ENCODE measurements at places on chromosomes 7 and 10. TPM values are rescaled to one million over a fixed set of nuclear protein-coding genes. Genes with fewer than 3 reads are reported as not detected.

DNA sequence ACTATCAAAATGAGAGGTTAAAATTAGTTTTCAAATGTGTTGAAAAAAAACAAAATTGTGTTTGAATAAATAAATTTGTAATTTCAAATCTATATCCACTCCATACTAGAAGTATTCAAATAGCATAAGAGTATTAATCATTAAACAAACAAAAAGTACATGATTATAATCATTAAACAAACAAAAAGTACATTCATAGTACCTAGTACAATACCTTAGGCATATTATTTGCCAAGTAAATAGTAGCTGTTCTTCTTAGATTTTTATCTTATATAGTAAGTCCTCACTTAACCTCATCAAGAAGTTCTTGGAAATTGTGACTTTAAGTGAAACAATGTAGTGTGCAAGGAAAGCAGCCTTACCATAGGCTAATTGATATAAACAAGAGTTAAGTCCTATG, 349.3 kb upstream of the VWC2 start:
- no peak for DNase-seq

DNA sequence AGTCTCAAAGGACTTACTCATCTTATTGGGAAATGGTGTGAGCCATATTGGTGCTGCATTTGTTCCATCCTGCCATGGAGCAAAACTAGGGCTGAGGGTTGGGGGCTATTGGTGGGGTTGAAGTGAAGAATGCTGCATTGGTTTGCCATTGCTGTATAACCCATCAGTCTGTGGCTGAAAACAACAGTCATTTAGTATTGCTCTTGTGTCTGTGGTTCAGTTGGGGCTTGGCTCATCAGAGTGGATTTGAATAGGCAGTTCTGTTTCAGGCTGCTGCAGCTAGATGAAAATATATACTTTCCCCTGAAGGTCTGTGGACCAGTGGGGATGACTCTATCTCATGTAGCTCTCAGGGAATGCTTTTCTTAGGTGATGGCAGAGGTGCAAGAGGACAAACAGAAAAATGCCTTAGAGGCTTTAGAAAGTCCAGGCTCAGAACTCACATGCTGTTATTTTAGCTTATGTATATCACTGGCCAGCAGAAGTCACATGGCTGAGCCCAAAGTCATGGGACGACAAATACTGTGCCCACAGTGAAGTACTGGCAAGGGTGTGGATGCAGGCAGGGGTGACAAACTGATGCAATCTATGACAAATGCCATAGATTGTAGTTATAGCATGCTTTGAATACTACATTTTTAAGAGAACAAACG, 15.2 kb upstream of the EXOC6 start:
- DNase-seq: no peak

Gene ANKRD61
- under 0.01 TPM for total RNA-seq

DNA sequence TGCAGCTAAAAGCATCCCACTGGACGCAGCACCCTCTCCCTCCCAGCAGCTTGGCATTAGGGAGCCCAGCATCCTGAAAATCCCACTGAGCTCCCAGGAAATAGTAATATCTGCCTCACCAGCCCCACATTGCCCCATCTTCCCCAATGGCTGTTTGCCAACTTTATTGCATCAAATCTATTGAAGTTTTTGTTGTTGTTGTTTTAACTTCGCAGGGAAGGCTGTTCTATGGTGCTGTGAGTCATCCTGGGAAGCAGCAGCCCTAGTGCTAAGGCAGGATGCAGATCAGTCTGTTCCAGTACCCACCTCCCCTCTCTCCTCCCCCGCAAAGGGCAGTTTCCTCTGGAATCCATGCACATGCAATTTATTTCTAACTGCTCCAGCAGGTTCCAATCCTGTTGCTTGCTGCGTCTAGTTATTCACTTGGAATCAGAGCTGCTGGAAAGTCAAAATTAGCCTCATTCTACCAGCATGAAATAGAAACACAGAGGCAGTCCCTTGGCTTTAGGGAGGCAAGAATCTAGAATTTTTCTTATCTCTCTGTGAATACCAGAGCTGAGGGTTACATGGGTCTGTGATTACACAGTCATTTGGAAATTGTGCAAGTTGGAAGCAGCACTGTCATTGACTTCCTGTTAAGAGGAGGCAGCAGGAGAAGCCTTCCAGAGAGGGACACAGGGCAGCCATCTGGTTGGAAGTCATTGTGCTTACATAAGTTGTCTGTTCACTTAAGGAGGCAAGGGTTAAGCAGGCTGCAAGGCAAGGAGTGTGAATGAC, 115.9 kb upstream of the CACUL1 start:
- DNase-seq: peak; percentile 39

DNA sequence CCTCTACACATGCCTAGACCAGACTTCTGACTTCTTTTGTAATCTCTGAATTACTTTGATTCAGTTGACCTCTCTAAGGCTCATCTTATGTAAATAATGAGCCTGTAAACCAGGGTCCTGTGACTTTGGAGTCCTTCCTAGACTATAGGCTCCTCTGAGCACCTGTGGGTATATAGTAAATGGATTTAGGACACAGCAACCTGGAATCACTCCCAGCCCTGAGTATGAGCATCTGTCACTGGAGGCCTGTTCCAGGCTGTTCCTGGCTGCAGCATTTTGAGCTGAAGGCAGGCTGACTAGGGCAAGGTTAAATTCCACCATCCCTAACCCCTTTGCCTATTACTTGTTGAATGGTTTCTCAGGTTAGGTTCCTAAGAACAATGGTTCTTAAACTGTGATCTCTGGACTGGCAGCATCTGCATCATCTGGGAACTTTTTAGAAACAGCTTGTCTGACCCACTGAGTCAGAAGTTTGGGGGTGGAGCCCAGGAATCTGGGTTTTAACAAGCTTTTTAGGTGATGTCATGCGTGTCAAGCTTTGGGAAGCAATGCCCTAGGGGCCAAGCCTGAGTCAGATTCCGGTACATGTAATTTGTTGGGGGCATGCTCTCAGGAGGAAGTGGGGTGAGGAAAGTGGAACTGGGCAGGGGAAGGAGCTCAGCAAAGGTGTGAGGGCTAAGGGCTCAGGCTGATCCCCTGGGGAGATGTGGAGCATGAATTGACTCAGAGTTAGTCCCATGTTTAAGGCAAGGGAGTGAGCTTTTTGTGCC, 28.2 kb downstream of the MINDY4 start:
- DNase-seq: peak; percentile 93

Gene GALNT17
- total RNA-seq: not detected

- no peak for DNase-seq
Observed at GRCh38 chr10:75544993-75545706, 113.7 kb downstream of the LRMDA start.

GRCh38 chr10:14821635-14822375, 16.0 kb downstream of the CDNF start:
- no peak for DNase-seq

GRCh38 chr7:129462420-129462819, 28.2 kb downstream of the STRIP2 start:
- DNase-seq: no peak

- DNase-seq: no peak
Observed at GRCh38 chr10:126454045-126454751, 65.9 kb upstream of the ADAM12 start.

GRCh38 chr7:138890499-138891445, 90.4 kb downstream of the KIAA1549 start:
- peak; percentile 22 for DNase-seq

- no peak for DNase-seq
Observed at GRCh38 chr7:80027611-80028173, 106.9 kb upstream of the GNAI1 start.

DNA sequence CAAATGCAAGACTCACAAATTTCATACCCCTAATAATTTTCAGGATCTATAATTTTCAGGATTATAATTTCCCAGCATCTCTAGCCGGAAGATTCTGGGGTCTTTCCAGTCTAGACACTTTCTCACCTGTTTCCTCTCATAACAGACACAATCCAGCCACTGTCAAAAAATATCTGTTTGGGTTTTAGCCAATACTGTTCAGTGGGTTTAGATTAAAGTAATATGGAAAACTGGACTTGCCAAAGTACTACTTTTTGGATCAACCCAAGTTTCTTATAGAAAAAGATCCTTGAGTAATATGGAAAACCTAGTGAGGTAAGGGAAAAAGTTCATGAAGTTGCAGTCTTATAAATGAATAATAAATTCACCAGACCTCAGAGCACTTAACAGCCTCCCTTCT, 62.1 kb upstream of the NEBL start:
- DNase-seq: no peak

DNA sequence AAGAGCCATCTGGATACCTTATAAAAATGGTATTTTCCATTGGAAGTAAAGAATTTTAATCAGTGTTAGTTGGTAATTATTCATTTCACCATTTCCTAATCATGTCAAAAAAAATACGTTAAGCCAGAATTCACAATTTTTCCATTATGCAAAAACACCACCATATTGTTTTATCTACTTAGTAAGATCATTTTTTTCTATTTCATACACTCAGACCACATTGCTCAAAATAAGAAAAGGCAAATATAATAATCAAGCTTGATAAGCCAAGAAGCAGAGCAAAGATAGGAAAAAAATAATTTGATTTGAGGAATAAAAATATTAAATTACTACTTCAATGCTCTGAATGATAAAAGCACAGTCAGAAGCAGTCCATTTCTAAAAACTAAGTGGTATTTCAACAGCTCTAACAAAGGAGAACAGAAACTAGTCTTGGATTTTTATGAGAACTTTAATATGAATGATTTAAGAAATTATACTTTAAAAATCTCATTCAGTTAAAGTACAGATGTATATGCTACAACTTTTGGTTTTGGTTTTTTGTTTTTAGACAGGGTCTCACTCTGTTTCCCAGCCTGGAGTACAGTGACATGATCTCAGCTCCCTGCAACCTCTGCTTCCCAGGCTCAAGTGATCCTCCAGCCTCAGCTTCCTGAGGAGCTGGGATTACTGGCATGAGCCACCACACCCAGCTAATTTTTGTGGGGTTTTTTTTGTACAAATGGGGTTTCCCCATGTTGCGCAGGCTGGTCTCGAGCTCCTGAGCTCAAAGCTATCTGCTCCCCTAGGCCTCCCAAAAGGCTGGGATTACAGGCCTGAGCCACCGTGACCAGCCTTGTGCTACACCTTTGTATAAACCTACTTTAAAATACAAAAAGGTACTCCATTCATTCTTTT, 46.6 kb downstream of the LRRN3 start:
- DNase-seq: peak; percentile 54

Gene ATOH7
- not detected for total RNA-seq

Gene GPR26
- not detected for total RNA-seq

GRCh38 chr10:43230909-43231522, 35.8 kb downstream of the RASGEF1A start:
- no peak for DNase-seq

Gene FAM221A
- 1.1 TPM for total RNA-seq

Gene CLEC2L
- not detected for total RNA-seq

DNA sequence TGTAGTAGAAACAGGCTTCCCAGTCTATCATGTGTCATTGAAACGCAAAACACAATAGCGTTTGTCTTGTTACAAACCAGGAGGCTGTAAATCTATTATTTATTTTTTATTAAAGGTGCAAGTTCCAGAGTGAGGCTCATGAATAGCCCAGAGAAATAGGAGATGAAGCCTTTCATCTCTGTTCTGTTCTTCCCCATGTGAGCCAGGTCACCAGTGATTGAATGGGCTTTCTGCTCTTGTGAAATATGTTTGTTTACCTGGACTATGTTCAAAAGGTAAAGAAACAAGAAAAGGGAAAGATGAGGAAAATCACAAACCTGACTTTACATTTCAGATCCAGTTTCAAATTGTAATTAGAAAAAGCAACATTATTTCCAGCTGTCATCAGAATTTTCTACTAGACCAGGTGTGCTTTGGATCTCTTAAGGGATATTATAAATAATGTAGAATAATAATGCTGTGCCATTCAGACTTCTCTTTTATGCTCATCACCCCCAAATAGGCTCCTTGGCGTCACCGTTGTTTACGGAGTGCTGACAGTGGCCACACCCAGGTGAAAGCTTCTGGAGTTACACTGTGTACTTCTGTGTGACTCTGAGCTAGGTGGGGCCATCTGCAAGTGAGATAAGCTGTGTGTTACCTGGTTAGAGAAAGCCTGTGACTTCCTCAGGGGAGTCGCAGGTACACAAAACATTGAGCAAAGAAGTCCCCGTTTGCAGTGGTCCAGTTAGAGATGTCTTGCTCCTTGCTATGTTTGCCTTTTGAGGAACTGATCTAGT, 274.9 kb downstream of the SDK1 start:
- DNase-seq: no peak

Gene CPA2
- total RNA-seq: not detected

- peak; percentile 73 for DNase-seq
Observed at GRCh38 chr7:79287981-79288380, 165.5 kb downstream of the MAGI2 start.

- DNase-seq: no peak
Observed at GRCh38 chr10:54826994-54827560, 26.0 kb upstream of the PCDH15 start.

DNA sequence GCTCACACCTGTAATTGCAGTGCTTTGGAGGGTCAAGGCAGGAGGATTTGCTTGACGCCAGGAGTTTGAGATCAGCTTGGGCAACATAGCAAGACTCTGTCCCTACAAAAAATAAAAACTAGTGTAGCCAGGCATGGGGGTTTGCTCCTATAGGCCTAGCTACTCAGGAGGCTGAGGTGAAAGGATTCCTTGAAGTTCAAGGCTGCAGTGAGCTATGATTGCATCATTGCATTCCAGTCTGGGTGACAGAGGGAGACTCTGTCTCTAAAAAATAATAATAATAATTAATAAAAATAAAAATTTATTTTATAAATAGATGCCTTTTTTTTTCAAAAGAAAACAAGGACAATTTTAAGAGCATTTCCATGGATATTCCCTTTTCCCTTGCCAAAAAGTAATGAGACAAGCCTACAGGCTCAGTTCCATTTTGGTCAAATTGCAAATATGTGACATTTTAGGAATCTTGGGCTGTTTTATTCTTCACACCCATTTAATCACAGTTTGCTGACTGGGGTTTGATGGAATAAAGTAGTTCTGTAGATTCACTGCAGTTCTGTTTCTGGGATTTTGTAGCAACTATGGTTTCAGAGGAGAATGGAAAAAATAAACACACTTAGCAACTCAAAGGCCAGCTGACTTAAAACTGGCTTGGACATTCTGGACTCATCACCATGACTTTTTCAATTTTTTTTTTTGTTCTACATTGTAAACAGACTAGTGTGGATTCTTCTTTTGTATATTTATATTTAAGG, 48.4 kb upstream of the ARHGAP21 start:
- peak; percentile 46 for DNase-seq

DNA sequence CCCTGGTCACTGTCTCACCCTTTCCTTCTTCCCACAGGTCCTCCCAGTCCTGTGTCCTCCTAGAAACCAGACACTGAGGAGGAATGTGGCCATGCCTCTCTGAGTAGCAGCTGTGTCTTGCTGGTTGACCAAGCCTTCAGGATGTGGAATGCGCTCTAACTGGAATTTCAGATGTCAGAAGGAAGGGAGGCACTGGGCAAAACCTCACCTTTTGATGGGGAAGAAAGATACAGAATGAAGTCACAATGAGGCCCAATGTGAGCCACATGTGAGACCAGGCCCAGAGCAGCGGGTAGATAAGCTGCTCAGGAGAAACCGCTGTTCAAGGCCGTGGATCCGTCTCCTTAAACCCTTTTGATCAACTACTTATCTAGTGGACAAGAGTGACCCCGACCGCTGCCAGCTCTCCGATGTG, 54.8 kb upstream of the ECHDC3 start:
- no peak for DNase-seq

Gene PAPOLB
- total RNA-seq: under 0.01 TPM

Measured in IMR-90 (cell line).